ENCODE measurements at places on chromosomes 4 and X.

GRCh38 chr4:68683034-68683433 lies 12.6 kb upstream of the UGT2B15 start:
- DNase-seq, result no peak

DNA sequence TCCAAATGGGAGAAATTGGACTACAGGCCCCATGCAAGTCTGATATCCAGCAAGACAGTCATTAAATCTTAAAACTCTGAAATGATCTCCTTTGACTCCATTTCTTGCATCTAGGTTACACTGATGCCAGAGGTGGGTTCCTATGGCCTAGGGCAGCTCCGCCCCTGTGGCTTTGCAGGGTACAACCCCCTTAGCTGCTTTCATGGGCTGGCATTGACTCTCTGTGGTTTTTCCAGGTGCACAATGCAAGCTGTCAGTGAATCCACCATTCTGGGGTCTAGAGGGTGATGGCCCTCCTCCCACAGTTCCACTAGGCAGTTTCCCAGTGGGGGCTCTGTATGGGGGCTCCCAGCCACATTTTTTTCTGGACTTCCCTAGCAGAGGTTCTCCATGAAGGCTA lies 228.5 kb upstream of the ADAMTS3 start:
- no peak for DNase-seq

DNA sequence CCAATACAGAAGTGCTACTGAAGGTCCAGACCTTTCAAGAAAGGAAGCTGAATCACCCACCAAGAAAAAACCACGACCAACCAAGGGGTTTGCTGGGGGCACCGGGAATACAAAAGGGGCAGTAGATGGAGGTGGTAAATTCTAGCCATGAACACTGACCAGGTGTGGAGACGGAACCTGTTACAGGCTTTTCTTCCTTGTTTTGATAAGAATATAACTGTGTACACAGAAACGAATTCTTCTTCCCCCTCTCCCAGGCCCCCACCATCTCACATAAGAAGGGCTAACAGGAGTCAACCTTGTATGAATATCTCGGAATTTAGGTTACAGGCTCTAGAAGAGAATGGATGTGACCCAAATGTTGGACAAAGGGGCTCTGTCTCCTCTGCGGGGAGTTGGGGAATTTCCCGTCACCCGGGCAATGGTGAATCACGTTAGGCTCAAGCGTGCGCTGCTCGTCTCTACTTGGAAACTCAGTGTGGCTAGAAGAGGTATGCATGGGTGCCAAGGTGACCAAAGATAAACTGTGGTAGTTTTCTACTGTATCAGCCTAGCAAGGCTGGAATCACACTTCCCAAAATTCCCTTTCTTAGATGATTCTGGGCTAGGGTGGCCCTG lies 87.0 kb downstream of the AFAP1 start:
- no peak for DNase-seq

DNA sequence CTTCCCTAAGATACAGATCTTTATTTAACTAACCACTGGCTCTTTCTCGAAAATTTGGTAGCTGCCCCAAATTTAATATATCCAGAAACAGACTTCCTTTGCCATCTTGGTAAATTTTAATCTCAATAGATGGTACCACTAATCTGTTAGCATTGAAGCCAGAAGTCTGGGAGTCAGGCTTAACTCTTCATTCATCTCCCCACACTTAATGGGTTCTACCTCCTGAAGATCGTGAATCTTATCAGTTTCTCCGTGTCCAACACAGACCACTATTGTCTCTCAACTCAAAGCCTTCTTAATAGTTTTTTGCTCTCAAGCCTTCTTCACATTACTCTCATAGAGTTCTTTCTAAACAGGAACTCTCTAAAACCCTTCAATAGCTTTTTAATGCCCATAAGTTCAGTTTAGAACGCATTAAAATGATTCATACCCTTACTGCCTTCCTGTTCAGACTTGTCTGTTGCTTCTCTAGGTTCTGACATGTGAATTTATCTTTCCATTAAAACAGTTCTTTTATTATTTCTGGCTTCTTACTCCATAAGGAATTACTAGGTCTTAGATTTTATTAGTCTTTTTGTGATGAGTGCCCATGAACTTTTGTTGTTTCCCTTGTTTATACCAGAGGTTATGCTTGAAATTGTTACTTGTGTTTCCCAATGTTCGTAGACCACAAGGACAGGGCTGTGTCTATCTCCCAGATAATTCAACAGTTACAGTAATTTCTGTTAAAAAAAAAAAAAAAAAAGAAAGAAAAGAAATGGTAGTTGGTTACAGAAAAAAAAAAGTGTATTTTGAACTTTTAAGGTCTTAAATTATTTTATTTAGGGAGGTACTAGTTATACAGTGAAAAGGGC lies 54.7 kb downstream of the SMARCAD1 start:
- DNase-seq, result no peak

GRCh38 chr4:95869961-95870500 lies 30.1 kb downstream of the PDHA2 start:
- DNase-seq, result no peak

- no peak for DNase-seq
Observed at GRCh38 chr4:4507923-4508322, 33.9 kb downstream of the STX18 start.

DNA sequence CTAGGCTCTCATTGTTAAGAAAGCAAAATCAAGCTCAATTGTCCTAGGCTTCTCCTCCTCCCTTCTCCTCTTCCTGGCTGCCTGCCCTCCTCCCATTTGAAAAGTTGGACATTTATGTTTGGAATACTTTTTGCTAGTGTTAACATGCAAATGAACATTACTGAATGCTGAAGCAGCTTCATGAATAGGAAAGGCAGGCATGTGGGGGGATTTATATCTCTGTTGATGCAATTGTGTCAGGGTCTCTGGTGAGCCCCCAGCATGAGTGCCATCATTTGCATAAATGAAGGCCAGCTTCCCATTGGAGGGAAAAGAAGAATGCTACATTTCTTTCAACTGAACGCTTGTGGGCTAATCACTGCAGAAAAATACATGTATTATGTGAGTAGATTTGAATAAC lies 160.1 kb upstream of the NDST3 start:
- no peak for DNase-seq

- DNase-seq, result no peak
Observed at GRCh38 chr4:76856243-76857073, 41.5 kb downstream of the SOWAHB start.

Measured in central memory CD4-positive, alpha-beta T cell (primary cell).